Large intestine (tissue), 12 donors: ENCODE measurements at places on chromosomes 7 and 10.
A peak's percentile ranks its signal among the peaks of the same experiment; 100 is the strongest.

DNA sequence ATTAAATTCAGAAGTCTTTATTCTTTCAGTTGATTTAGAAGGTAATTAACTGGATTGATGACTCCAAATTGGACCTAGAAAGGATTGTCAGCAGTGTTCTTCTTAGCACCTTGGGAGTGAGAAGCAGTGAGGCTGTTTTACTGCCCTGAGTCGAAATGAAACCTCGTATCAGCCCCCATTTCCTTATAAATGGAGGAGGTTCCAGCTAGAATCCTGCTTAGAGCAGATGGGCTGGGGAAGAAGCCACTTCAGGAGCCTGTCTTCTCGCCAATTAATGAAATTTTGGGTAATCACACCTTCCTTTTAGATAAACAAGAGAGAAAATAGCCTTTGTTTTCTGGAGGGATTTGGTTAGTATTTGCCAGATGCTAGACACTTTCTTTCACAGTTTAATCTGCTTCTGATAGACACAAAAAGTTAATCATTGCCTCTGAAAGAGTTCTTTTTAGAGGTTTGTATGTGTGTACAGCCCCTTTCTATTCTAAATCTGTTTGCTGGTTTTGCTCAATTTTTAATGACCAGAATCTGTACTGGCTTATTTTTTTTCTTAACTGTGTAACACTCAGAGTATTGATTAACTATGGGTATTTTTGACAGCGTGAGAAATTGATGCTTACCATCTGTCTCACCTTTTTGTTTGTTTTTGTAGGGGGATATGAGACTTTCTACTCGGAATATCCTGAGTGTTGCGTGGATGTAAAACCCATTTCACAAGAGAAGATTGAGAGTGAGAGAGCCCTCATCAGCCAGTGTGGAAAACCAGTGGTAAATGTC lies 4.6 kb downstream of the DUSP5 start:
- no peak for DNase-seq

GRCh38 chr7:88465600-88465999 lies 158.9 kb upstream of the STEAP4 start:
- no peak for DNase-seq

DNA sequence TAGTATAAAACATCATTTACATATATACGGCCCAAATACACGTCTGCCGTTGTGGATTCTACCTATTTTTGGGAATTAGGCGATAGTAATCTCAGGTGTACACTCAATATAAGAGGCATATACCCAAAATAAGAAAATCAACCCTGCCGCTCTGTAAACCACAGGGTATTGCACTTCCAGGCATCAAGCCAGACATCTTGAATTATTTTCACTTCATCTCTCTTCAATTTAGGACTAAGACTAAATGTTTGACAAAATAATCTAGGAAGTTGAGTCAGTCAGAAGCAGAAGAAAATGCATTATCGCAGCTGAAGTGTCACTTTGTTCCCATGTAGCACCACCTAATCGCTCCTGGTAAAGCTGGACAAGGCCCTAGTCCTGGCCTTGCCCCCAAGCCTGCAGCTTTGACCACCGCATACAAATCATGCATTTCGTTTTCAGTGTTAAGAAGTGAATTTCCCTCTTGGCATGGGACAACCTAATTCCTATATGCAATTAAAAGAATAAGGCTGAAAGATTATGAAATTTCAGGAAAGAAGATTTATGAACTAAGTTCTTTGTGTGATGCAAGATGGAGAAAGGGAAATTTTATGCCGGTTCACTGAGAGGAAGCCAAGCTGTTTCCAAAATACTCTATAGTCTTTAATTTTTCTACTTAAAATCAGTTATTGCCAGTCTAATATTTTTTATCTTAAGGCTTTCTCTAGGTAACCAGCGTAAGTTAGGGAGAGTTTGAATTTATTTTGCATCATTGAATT lies 26.0 kb downstream of the CABCOCO1 start:
- no peak for DNase-seq

- no peak for DNase-seq
Observed at GRCh38 chr7:139058943-139059342, 23.1 kb upstream of the ZC3HAV1L start.

GRCh38 chr10:78361031-78361430 lies 327.4 kb downstream of the RPS24 start:
- no peak for DNase-seq

DNA sequence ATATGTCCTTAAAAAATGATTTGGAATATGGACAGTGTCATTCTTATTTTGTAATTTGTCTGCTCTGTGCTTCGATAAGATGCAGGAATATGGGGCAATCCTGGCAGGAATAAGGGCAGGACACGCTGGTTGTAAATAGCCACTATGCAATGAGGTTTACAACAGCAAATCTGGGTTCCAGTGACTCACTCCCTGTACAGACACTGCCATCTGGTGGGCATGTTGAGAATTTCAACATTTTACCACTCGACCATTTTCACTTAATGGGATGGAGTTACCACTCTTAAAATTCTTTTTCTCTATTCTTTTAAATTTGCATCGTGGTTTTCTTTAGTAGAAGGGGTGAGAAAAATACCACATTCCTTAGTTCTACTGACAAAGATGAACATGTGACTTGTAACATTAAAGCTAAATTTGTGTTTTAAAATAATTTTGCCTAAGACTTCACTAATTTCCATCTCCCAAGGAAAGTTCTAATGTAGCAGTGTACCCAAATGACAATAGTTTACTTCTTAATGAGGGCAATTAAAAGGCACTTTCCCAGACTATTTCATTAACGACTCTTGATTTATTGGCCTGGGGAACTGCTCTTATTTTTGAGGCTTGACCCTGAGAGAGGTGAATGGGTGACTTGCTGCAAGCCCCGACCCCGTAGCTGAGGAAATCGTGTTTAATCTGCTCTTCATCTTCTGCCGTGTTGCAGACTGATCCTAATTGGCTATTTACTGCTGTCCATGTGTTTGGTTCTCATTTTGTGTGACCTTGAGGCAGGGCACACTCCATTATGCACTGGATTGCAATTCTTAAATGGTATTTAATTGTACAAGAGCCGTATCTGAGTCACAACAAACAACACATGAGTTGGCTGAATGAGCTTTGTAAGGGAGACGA lies 173.6 kb upstream of the IMMP2L start:
- peak; percentile 53 for DNase-seq

DNA sequence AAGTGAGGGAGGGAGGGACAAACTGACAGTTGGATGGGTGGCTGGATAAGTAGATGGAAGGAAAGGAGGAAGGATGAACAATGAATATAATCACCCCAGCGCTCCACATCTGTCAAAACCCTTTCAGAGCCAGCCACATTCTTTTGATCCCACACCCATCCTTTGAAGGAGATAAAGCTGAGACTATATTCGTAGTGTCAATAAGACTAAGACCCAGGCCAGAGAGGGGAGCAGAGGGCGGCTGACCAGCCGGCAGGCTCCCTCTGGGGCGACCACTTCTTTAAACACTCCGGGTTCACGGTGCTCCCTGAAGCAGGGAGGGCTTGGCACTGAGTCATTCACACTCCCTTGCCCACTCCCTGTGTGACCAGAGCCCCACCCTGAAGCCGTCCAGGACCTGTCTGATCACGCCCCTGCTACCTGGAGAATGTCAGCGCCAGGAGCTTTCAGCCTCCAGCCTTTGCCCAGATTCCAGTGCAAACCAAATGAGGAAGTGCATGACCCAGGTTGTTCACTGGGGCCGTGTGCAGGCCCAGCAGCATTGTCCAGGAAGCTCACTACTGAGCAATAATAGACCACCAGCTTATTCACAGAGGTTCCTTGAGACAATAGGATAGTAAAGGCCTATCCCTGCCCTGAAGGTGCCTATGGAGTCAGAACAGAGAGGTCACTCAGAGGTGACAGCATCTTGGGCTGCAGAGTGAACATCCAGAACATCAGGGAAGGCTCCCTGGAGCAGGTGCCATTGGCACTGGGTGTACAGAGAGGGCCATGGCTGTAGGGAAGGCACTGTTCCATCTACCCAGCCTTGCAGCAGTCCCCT lies 34.4 kb downstream of the UNC5B start:
- peak; percentile 93 for DNase-seq

GRCh38 chr7:117143066-117143465 lies 179.8 kb downstream of the WNT2 start:
- DNase-seq = no peak

DNA sequence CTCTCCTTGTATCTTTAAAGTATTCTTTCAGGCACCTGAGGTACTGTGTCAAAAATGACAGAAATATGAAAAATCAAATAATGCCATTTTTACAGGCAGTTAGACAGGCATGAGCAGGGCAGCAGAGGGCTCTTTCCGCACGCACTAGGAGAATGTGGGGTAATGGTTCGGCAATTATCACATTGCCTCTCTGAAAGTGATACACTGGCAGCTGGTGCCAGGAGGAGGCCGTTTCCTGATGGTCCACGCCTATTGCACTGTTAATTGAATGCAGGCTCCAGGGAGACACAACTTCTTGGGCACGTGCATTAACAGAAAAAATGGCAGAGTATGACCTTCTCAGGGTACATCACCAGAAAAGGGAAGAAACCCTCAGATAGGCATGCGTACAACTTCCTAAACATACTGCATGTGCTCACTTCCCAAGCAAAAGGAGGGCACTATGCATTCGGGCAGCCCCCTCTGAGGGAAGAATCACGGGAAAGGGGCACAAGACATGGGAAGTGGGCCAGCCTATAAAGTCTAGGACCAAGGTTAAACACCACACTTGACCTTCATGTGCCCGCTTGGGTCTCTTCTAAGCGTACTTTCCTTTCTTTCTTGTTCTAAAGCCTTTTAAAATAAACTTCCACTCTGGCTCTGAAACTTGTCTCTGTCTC lies 161.7 kb downstream of the TNS3 start:
- DNase-seq = no peak

- DNase-seq = no peak
Observed at GRCh38 chr10:10499839-10500238, 517.8 kb upstream of the CELF2 start.

DNA sequence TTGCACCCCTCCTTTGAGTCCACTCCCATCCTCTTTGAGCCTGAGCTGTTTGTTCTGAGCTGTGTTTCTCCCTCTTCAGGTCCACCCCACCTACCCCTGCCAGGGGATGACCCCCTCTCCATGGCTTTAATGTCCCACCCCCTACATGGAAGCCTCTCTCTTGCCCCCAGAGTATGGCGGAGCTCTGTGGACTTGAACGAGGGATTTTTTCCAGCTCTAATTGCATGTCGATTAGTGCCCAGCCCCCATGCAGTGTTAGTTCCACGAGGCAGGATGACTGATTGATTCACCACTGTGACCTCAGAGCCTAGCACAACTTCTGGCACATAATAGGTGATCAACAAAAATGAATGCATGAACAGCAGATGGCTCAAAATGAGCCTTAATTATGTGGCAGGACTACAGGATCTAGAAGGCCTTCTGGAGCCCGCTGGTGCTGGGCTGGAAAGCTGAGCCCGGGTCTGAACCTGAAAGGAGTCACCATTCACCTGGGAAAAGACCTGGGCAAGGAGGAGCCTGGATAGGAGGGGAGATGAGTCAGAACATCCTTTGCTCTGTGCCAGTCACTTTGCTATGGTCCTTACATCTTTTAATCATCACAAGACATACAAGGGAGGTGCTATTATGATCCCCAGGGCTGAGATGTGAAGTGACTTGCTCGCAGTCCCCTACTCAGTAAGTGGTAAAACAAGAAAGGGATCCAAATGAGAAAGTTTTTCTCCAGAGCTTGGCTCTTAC lies 17.1 kb upstream of the SLC18A2 start:
- DNase-seq = no peak

DNA sequence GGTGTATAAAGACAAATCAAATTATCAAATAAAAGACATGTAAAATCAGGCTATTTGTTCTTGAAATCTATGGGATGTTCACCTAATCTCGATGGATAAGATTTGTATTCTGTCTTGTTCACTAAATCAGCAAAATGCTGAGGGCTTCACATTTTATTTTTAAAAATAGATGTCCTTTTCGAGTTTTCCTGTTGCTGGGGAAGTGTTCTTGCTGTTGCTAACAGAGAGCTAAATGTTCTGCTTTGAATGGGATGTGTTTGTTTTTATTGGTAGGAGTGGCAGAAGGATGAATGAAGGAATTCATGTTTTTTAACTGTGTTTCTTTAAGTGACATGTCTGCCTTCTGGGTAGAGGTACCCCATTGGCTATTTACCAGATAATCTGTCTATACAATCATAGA lies 7.3 kb upstream of the SNX13 start:
- no peak for DNase-seq

DNA sequence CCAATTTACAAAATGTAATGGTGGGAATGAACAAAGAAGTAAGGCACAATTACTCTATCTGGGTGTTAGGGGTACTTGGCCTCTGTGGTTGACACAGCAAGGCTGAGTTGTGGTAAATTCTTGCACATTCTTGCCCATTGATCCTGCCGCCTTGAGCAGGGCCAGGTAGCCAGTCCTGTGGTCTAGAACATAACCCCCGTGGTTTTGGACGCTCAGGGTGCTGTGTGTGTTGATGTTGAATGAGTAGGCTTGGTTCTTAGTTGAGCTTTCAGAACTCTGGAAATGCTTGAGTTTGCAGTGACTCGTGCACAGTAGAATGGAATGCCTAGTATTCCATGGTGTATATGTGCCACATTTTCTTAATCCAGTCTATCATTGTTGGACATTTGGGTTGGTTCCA lies 42.3 kb upstream of the CDHR3 start:
- no peak for DNase-seq

DNA sequence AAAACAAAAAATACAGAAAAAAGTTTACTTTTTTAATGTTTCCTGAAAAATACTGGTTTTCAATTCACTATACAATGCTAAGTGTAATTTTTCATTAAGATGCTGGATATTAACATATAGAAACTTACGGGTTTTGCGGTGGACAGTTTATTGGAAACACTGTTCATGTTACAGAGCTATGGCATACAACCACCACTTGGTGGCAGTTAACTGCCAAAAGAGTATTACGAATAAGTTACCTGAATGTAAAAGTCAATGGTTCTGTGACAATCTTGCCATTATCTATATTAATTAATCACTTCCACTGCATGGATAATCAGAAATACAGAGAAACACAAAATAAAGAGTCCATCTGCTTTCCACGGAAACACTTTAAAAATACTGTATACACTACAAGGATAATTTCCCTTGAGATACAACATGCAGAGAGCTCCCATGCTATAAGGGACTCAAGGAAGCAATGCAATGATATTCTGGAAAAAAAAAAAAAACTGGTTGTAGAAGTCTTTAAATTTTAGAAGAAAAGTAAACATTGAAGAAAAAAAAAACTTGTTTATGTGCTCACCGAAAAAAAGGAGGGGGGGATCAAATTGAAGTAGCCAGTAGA lies 97.0 kb downstream of the TPK1 start:
- peak; percentile 4 for DNase-seq
